Activated naive CD4-positive, alpha-beta T cell treated with anti-CD3 and anti-CD28 coated beads for 36 hours (primary cell): ENCODE measurements at places on chromosomes 6 and 20.

GRCh38 chr6:36947570-36948351 lies 6.8 kb upstream of the PI16 start:
- DNase-seq = peak; percentile 40

- no peak for DNase-seq
Observed at GRCh38 chr20:36847009-36847709, 28.8 kb upstream of the TLDC2 start.

GRCh38 chr6:107846262-107846795 lies 22.2 kb upstream of the SCML4 start:
- DNase-seq = no peak

- DNase-seq = peak; percentile 17
Observed at GRCh38 chr20:59253325-59253724, 47.1 kb upstream of the EDN3 start.

DNA sequence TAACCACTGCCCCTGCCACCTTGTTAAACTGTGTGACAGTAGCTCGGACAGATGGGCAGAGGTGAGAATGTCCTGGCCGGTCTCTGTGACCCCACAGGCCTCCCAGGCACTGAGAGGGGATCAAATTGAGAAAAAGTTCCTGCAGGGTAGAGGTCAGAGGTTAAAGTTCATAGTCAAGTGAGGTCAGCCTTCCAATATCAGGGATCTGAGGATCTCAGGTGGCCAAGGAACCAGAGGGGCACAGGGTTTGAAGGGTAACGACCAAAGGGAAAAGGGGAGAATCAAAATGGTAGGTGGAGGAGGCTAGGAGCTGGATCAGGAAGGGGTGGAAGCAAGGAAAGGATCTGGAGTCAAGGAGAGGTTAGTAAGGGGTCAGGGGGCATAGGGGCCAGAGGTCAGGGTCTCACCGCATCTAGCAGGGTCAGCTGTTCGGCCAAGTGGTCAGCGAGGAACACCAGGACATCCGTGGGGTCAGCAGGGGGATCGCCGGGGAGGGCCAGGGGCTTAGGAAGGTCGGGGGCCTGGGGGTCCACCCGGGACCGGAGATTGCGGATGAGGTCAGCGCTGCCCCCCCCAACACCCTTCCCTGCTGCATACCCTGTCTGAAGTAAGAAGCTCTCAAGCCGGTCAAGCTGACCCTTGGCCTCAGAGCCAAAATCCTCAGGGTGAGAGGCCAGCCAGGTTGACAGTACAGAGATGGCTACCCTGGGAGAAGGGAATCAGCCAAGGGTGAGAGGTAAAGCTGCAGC lies 2.9 kb downstream of the RGL2 start:
- DNase-seq = no peak

DNA sequence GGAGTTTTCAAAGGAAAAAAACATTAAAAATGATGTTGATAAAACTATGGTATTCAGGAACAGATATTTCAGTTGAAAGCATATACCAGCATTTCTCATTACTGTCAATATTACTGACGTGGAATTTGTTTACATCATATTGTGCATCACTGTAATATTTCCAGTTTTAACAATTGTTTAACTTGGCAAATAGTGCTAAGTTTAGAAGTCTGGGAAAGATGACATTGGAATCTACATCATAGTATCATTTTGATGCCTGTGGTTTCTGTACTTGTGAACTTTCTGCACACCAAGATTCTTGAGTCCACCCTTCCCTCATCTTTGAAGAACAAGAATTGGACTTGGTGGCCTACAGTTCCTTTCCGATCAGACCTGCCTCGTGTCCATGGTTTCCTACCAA lies 98.1 kb downstream of the RALGAPA2 start:
- DNase-seq = no peak

DNA sequence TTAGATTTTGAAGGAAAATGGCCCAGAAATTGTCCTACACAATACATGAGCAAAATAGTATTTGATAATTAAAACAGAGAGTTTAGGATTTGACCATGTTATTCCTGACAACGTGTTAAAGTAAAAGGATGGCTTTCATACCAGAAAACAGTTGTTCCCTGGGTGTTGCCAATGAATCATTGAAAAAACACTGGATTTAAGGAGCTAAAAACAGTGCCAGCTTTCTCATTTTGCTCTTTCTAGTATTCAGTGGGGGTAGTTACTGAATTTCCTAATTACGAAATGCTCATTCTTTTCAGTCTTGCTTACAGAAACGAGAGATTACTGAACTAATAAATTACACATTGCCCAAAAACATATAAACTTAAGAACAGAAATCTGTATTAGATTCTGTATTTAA lies 26.6 kb upstream of the SNAP91 start:
- DNase-seq = no peak

DNA sequence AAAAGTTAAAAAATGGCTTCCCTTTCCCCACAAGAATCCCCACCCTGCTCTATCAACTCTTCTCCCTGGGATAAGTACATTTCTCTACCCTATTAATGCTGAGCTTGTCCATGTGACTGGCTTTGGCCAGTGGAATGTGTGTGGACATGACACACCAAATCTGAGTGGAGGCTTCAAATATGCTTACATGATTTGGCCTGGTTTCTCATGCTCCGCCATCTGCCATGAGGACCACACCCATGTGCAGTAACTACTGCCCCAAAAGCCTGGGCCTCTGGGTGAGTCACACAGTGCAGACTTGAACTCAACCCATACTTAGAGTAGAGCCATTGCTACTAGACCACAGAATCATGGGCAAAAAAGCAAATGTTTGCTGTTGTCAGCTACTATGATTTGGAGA lies 65.4 kb downstream of the PRND start:
- DNase-seq = no peak

DNA sequence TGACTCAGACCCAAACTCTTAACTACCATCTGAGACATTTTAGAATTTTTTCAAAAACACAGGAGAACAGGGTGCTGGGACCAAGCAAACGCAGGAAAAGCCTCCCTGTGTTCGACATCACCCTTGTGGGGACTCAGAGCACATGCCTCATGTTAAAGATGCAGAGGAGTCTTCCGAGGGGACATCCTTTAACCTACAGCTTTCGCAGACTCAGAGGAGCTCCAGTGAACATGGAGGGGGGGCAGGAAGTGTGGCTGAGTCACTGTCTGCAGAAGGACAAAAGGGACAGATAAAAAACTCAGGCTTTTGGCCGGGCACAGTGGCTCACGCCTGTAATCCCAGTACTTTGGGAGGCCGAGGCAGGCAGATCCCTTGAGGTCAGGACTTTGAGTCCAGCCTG lies 15.1 kb downstream of the BMP7 start:
- peak; percentile 24 for DNase-seq

- no peak for DNase-seq
Observed at GRCh38 chr6:87753131-87753685, 51.2 kb upstream of the AKIRIN2 start.

GRCh38 chr20:23255716-23256385 lies 94.7 kb upstream of the NXT1 start:
- no peak for DNase-seq

DNA sequence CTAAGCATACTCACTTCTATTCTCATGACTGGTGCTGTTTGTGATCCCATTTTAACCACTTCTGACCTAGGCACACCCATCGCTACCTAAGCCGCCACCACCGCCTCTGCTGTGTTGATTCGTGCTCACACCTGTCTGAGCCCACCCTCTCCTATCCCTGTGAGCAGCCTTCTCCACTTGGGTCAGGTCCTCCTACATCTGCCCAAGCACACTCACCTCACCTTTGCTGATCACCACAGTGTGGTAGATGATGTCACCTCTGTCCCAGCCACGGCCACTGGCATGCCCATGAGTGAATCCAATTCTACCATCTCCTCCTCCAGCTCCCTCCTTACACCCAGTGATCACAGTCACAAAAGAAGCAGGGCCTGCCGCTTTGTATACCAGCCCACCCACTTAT lies 20.8 kb downstream of the MUC22 start:
- DNase-seq = no peak

DNA sequence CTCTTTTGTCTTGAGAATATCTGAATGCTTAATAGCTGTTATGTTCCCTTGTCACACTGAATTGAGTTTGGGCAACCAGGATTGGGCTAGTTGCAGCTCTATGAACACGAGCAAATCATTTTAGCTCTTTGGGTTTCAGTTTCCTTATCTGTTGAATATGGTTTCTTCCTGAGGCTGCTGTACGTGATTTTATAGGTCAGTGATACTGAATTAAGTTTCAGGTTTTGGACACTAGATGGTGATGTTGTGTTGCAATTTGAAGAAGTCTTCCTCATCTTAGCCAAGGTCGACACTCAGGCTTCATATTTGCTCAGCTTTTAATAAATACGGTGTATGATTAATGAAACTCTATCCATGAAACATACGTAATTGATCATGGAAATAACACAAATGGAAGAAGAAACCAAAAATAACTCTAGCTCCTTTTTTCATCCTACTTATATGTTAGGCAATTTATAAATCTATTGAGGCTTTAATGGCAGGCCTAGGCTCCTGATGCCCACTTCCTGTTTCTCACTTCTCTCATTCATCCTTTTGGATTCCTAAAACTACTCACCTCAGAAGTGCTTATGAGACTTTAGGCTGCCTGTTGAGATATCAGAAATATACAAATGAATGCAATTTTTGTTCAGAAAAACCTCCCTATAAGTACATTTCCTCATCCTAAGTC lies 354.1 kb upstream of the MAP3K7 start:
- DNase-seq = peak; percentile 10

- peak; percentile 78 for DNase-seq
Observed at GRCh38 chr6:15628499-15629131, 34.2 kb downstream of the DTNBP1 start.

DNA sequence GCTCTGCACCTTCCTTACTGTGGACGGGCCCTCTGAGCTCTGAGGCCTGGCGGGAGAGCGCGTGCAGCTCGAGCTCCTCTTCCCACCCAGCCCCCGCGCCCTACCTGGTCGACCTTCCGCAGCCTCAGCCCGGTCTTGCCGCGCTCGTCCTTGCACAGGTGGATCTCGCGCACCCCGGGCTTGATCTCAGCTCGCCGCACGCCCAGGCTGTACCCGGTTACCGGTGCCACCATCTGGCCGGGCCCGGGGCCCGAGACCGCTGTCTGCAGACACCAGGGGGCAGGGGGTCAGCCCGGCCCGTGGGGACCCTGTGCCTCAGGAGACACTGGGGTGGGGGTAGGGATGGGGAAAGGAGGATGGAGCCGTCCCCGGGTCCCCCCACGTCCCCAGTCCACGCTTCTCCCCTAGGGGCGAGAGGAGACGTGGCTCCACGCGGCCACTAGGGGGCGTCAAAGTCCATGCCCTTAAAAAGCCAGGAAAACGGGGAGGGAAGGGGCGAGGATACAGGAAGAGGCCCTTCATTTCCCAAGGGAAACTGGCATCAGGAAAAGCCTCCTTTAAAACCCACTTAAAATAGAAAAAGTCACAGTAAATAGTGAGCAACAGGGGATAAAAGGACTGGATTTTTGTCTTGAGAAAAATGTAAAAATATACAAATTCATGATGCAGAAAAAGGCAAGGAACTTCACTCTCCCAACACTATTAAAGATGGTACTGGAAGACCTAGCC lies 15.5 kb downstream of the SDCBP2 start:
- DNase-seq = peak; percentile 65

DNA sequence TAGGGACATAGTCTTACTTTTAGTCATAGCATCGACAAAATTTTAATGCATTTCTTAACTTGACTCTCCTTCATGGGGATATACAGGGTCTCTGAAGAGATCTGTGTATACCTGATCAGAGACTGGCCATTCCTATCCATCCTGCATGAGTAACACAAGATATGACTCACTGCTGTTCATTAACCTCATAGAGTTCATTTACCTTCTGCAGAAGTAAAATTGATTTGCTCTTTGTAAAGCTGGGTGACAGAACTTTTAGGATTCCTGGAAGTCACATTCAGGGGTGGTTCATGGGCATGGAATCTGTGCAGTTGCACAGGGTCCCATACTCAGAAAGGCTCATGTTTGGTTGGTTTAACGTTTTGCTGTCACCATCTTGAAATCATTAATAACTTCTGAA lies 53.2 kb downstream of the PDE7B start:
- no peak for DNase-seq

- DNase-seq = no peak
Observed at GRCh38 chr20:50303573-50304500, 113.2 kb downstream of the CEBPB start.

DNA sequence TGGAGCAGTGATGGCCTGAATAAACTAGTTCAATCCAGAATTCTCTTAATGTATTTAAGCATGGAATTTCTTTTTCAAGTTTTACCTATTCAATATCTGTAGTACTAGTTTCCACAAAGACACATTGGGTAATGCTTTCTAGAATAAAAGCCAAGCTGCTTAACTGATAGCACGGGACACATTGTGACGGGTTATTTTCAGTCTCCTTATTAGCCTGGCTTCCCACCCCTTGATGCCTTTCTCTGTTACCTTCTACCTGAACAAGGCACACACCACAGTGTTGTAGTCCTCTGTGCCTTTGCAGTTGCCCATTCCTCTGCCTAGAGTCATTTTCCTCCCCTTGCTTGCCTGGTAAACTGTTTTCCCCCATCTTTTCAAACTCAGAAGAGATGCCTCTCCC lies 139.1 kb downstream of the HDGFL1 start:
- DNase-seq = no peak

GRCh38 chr20:5168651-5169396 lies 42.0 kb downstream of the CDS2 start:
- DNase-seq = peak; percentile 16

DNA sequence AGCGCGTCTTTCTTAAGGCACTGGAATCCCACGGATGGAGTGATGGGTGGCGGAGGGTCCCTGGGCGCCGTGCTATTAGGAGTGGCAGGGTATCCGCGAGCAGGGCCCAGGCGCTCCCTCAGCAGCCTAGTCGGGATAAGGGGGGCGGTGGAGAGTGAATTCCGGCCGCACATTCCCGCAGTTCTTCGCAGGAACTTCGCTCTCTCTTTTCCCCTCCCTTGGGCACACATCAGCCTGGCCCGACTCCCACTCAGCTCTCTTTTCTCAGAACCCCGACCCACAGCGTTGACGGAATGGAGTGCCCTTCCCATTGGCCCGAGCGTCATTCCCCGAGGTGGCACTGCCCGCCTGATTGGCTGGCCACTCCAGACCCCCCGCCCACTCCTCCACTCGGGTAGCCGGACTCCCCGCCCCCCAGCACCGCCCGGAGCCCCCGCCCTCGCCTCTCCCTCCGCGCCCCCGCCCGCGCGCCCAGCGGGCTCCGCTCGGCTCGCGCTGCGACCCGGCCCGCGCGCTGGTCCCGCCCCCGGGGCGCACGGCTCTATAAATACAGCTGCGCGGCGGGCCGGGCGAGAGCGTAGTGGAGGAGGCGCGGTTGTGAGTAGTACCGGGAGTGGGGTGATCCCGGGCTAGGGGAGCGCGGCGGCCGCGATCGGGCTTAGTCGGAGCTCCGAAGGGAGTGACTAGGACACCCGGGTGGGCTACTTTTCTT lies at the start of gene ID4:
TSS of gene ID4 (plus strand) at position 572 of the 712 bp plus-strand sequence. CDS start 385 bp downstream, outside the sequence.
- DNase-seq = no peak

- peak; percentile 5 for DNase-seq
Observed at GRCh38 chr6:138912308-138912707, 75.7 kb downstream of the REPS1 start.
